PC-3 (cell line): ENCODE measurements at places on chromosomes 12 and 14.

DNA sequence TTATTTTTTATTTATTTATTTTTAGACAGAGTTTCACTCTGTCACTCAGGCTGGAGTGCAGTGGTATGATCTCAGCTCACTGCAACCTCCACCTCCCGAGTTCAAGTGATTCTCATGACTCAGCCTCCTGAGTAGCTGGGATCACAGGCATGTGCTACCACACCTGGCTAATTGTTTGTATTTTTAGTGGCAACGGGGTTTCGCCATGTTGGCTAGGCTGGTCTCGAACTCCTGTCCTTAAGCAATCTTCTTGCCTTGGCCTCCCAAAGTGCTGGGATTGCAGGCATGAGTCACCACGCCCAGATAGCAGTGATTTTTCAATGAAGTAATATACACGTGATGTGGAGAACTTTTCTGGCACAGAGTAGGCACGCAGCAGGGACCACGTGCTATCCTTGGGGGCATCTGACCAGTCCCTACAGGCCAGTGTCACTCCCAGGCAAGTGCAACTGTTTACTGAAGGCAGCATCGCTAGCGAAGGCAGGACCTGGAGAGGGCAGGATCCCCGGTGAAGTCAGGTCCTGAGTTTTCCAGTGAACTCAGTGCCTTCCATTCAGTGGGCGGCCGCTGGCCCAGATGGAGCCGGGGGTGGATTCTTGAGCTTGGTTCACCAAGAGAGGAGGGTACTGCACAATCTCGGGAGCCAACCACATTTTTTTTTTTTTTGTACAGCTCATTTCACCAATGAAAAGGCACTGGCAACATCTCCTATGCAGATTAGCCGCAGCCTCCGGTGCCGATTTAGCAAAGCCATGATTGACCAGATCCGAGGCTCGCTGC lies 11.1 kb upstream of the CLMN start:
- DNase-seq = no peak

DNA sequence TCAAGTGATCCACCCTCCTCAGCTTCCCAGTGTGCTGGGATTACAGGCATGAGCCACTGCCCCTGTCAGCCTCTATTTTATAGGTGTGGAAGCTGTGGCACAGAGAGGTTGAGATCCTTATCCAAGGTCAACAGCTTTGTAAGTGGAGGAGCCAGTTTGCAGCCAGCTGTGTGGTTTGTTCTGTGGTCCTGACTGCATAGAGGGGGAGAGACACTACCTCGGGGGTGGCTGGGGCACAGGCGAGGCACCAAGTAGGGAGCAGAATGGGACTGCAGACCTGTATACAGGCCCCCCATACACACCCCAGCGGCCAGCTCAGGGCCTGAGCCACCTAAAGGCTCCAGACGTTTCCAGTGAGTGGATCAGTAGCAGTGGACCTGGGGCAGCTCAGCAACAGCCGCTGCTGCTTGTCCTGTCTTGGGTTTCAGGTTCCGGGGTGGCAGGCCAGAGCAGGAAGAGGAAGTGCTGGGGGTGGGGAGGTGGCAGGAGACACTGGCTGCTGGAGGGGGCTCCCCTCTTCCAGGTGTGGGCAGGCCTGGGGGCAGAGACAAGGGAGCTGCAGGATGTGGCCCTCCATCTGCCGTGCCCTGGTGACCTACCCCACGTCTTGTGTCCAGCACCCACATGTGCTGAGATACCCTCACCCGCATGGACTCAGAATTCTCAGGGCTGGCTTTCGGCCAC lies 11.0 kb downstream of the ORAI1 start:
- DNase-seq = no peak

DNA sequence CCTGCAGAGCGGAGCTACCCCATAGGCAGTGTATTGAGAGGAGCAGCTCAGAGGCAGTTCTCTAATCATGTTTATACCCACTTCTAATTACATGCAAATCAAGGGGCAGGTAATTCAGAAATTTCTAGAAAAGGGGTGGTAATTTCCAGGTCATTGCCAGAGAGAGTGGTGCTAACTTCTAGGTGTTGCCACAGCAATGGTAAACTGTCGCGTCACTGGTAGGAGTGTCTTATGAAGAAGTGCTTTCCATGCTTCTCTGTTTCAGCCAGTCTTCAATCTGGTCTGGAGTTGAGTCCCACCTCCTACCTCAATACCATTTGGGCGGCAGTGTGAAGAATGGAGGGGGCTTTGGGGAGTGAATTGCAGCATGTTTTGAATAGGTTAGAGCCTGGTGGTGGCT lies 8.5 kb upstream of the AMN1 start:
- no peak for DNase-seq

DNA sequence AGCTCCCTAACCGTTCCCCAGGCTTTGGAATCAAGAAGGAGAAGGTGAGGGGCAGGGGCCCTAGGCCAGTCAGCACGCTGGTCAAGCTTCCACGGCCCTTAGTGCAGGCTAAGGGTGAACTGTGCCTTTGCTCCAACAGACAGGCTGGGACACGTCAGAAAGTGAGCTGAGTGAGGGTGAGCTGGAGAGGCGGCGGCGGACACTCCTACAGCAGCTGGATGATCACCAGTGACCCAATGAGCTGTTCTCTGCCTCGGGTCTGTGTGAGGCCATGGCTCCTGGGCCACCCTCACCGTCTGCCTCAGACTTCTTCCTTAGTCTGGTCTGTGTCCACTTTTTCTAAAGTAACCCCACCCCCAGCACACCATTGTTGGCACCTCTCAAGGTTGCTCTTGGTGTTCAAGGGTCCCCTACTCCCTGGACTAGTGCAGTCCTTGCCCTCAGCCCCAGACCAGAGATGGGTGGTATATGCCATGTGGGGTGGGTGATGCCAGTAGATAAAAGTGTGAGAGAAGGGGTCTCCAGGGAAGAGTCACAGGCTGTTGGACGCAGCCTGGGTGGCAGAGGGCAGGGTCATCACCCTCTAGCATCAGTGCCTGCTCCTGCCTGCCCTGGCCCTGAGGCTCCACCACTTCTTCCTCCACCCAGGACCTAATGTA lies 20.7 kb downstream of the PRPF40B start:
- DNase-seq = no peak

GRCh38 chr14:61566537-61567225 lies 128.6 kb upstream of the HIF1A start:
- DNase-seq = peak; percentile 78

GRCh38 chr12:104057771-104058197 lies 6.5 kb upstream of the HCFC2 start:
- peak; percentile 55 for DNase-seq

- no peak for DNase-seq
Observed at GRCh38 chr12:43551971-43552559, at the start of gene ADAMTS20. Gene ADAMTS20, minus strand, starts transcription at chr12:43552203. Its CDS starts 282 bp downstream, at chr12:43551921.

GRCh38 chr14:29580763-29581162 lies 346.9 kb downstream of the PRKD1 start:
- no peak for DNase-seq

GRCh38 chr12:1922075-1922709 lies 3.7 kb upstream of the CACNA2D4 start:
- no peak for DNase-seq

GRCh38 chr12:93719710-93720109 lies 42.5 kb downstream of the CRADD start:
- DNase-seq = no peak

GRCh38 chr12:93170928-93171327 lies 206.8 kb upstream of the NUDT4 start:
- DNase-seq = no peak

DNA sequence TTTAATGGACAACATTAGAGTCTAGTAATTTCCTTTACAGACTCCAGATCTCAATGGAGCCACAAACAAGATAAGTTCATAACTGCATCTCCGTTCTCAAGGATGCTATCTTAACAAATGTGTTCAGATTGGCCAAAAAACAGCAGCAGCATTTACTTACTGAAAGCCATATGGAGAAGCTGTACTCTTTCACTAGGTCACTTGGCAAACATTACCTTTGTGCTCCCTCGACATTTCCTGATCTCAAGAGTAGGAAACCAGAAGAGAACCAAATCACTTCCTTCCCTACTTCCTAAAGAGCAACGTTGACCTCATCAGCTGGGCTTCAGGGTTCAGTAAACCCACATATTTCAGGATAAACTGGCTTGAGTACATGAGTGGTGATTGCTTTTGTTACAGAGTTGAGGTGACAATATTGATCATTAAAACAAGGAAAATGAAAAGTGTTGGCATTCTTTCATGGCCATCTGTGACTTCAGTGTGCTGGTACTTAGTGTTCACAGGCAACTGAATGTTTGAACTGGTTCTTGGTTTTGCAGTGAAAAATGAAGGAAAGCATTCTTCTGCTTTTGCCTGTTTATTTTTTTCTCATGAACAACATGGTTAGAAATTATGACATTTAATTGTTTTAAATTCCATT lies 449.6 kb downstream of the TMEM117 start:
- no peak for DNase-seq

DNA sequence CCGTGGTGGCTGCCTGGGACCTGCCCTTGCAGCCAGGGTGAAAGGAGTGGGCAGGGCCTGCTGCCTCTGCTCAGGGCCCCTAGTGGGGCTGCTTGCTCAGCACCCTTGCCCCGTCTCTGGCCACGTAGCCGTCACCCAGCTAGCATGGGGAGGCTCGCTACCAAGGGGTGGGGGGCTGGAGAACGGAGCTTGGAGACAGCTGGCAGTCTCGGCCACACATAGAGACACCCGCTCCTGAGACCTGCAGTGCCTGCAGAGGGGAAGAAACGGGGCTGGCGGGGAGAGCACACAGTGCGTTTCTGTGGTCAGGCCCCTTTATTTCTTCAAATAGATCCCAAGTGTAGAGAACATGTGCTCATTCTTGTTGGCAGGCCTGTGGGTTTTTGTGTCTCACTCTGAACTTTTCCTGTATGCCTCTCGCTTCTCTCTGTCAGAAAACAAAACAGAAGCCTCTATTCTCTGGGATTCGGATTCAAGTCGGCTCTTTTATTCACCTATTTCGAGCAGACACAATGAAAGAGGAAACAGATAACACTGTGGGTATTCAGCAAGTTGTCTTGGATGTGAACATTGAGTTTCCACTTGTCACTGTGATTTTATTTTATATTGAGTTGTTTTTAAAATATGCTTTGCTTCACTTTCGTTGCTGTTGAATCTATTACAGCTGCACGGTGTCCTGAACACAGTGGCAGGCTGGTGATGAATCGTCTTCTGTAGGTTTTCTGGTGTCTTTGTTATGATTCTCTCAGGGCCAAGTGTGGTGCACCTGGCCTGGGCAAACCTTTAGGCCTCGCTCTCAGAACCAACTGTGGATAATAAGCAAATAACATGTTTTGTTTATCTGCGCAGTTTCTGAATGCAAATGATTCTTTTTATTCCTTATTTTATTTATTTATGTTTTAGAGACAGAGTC lies 26.5 kb downstream of the PACS2 start:
- no peak for DNase-seq

DNA sequence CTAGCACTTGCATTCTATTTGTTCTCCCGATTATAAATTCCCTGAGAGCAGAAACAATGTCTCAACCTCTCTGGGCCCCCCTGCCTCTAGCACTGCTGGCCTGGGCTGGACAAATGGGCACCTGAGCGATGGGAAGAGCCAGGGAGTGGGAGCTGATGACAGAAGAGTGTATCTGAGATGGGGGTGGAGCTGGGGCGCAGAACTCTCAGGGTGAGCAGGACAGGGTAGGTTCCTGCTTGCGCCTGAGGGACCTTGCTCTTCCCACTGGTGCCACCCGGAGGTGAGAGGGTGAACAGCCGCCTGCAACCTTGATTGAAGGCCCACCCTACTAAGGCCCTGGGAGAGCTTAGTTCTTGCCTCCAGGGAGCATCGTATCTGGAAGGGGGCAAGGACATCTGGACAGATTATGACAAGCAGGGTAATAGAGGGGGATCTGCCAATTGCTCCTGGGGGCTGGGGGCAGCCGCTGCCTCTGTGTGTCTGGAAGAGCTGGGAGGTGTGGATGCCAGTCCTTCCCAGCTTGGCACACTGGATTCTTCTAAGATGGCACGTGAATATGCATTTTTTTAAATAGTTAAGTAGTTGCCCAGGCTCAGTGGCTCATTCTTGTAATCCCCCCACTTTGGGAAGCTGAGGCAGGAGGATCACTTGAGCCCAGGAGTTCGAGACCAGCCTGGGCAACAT lies 43.0 kb upstream of the TSPAN9 start:
- peak; percentile 59 for DNase-seq

- DNase-seq = peak; percentile 43
Observed at GRCh38 chr14:74302152-74302628, 544 bp downstream of the ABCD4 start.

DNA sequence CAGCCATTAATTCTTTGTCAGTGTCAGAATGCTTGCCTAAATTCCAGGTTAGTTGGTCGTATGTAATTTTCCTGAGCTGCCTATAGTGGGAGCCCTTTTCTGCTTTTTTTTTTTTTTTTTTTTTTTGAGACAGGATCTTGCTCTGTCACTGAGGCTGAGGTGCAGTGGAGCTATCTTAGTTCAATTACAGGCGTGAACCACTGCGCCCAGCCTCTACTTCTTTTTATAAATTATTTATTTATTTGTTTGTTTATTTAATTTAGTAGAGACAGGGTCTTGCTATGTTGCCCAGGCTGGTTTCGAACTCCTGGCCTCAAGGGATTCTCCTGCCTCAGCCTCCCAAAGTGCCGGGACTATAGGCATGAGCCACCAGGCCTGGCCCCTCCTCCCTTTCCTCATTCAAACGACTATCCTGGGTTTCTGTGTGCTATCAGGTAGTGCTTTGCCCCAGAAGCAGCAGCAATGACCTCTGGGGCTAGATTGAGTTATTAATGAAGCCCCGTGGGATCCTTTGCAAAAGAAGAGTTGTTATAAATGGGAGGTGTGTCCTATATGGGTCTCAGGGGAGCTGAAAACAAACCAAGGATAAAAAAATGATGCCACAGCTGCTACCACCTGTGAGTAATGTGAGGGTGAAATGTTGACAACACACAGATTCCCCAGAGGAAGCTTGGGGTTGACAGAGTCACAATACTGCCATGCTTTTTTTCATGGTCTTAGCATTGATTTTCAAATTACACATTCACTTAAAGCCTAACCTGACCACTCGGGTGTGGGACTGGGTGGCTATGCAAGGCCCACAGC lies 34.6 kb upstream of the NFKBIA start:
- peak; percentile 37 for DNase-seq

GRCh38 chr14:75566321-75566720 lies 12.1 kb upstream of the FLVCR2 start:
- peak; percentile 65 for DNase-seq

DNA sequence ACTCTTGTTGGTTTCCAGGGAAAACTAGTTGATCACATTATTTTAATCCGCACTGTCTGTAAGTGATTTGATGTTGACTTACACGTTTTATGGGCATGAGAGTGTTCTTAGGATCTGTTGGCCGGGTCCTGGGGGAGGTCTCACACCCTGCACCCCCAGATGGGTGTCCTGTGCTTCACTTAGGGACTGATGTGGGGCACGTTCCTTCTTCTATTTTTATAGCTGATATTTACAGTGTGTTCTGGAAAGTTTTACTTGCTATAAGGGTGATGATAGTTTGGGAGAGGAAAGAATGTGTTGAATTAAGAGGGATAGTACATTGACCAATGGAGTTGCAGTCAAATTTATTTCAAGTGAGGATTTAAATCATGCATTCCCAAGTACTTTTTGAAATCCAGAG lies 96.5 kb upstream of the DYNC1H1 start:
- no peak for DNase-seq

- DNase-seq = no peak
Observed at GRCh38 chr14:90345239-90345557, 13.5 kb upstream of the NRDE2 start.

- no peak for DNase-seq
Observed at GRCh38 chr14:55347040-55347439, 64.6 kb downstream of the ATG14 start.
